ENCODE measurements at places on chromosomes 3 and 15.

GRCh38 chr15:64044300-64045100 is 1.8 kb downstream of the DAPK2 start:
- DNase-seq, result no peak

DNA sequence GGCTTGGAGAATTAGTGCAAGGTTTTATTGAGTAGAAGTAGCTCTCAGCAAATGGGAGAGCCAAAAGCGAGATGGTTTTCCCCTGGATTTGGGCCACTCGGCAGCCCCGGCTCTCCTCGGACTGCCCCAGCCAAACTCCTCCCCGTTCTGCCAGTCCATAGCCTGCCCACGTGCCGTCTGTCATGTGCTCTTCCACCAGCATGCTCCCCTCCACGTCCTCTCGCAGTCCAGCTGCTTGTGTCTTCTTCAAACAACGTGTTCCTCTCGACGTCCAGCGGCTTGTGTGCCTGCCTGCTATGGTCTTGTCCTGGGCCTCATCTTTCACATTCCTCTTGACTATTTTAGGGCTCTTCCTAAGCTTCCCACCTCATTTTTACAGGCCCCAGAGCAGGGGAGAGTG is 16.7 kb upstream of the SECISBP2L start:
- no peak for DNase-seq

GRCh38 chr15:35991386-35991785 is 445.4 kb upstream of the DPH6 start:
- DNase-seq, result no peak

DNA sequence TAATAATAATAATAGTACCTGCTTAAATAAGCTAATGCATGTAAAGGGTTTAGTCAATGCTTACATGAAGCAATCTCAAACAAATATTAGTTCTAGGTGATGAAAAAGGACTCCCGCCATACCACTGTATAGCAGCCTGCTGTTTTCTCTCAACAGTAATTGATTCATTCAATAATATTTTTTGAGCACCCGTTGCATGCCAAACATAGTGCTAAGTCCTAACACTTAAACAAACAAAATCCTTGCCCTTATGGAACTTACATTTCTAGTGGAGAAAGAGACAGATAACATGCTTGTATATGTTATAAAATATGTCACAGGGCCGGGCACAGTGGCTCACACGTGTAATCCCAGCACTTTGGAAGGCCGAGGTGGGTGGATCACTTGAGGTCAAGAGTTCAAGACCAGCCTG is 61.2 kb upstream of the FLNB start:
- DNase-seq, result no peak

- DNase-seq, result no peak
These were observed 60.9 kb upstream of the ATP13A5 start for GRCh38 chr3:193439423-193439822.

- DNase-seq, result no peak
These were observed 113.5 kb downstream of the TRIM42 start for GRCh38 chr3:140791368-140791767.
